HS-27A (cell line): ENCODE measurements at places on chromosomes 7 and 10.

GRCh38 chr10:22750131-22750530, 35.8 kb upstream of the PIP4K2A start:
- DNase-seq, result no peak

DNA sequence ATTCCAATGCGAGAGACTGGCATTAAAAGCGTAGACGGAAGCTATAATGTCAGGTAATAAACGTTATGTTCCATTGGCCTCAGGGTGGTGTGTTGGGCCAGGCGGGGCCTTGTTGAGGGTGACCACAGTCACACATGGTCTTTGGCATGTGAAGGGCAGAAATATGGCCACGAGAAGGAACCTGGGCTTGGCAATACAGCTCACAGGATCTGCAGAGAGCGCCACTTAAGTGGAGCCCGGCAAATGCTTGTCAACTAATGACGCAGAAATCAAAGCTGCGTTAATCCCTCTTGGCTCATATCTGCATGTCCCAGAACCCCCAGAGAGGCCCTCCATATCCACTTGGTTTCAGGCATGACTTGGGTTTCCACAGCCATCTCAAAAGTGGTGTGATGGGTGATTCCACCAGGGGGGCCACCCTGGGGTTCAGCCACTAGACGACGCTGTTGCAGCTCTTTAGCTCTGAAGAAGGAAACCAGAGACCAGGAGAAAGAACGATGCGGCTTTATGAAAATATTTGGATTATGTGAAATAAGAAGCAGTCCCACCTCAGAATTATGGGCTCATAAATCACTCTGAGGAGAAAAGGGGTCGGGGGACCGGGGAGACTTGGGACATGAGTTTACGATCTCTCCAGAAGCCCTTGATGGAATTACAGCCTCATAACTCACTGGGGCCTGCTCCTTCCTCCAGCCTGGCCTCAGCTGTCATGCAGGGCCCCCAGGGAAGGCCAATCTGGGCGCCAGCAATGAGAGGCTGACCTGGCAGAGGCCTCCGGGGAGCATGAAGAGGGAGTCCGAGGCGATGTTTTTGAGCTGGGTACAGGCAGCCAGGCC, 462.5 kb downstream of the PLXNA4 start:
- DNase-seq, result no peak

GRCh38 chr10:114751856-114752255, 69.7 kb upstream of the FHIP2A start:
- DNase-seq, result no peak

DNA sequence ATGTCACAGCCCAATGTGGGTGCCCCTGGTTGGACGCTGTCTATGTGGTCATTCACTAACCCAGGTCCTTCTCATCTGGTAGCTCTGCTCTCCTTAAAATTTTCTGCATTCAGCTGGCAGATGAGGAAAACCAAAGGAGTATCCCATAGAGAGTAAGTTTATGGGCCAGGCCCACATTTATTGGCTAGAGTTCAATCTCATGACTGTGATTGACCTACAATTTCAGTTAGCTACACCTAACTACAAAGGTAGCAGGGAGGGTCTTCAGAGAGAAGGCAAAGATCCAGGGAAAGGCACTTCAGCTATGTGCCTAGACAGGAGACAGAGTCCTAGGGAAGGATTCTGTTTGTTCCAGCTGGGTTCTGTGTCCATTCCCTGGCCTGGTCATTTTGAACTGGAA, 23.7 kb upstream of the PPIF start:
- no peak for DNase-seq

DNA sequence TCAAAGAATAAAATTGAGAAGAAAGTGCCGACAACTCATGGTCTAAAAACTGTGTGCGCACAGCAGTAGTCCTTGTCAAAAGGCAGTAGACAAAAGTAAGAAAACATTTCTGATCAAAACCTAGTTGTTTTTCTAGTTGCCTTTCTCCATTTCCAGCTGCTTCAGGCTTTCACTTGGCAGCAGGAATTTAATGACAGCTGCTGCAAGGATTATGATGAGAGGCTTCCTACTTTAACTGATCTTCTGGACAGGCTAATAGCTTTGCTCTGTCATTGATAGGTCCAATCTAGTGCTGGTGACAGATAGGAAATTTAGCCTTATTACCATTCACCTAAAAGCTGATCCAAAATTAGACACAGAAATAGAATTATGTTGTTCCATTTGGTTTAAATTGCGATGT, 110.7 kb upstream of the SEMA3C start:
- no peak for DNase-seq

DNA sequence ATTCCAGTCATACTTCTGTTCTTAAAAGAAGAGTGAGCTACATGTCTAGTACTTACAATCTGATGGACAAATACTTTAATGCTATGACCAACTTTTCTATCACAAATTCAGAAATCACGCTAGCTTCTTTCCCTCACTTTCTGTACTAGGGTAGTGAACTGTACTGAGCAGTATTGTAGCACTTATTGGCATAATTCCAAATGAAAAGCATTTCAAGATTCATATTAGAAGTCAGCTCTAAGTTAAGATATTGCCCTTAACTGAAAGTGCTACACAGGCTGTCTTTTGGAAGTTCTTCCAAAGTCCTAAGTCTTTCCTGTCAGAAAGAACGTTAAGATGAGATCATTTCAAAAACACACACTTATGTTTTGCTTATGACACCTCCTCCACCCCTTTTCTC, 13.4 kb downstream of the P4HA1 start:
- no peak for DNase-seq

- DNase-seq, result no peak
These were observed 230.5 kb downstream of the TCF7L2 start for GRCh38 chr10:113180401-113181154.

- DNase-seq, result no peak
These were observed 17.0 kb downstream of the CHST12 start for GRCh38 chr7:2420216-2420933.

- peak; percentile 1 for DNase-seq
These were observed 186.8 kb downstream of the USP6NL start for GRCh38 chr10:11424456-11425295.

- no peak for DNase-seq
These were observed 78.1 kb downstream of the ARL4A start for GRCh38 chr7:12765431-12766100.

- no peak for DNase-seq
These were observed 138.0 kb downstream of the PTPN20 start for GRCh38 chr10:47049056-47049851.

- no peak for DNase-seq
These were observed 76.2 kb downstream of the VIPR2 start for GRCh38 chr7:159068488-159068811.

DNA sequence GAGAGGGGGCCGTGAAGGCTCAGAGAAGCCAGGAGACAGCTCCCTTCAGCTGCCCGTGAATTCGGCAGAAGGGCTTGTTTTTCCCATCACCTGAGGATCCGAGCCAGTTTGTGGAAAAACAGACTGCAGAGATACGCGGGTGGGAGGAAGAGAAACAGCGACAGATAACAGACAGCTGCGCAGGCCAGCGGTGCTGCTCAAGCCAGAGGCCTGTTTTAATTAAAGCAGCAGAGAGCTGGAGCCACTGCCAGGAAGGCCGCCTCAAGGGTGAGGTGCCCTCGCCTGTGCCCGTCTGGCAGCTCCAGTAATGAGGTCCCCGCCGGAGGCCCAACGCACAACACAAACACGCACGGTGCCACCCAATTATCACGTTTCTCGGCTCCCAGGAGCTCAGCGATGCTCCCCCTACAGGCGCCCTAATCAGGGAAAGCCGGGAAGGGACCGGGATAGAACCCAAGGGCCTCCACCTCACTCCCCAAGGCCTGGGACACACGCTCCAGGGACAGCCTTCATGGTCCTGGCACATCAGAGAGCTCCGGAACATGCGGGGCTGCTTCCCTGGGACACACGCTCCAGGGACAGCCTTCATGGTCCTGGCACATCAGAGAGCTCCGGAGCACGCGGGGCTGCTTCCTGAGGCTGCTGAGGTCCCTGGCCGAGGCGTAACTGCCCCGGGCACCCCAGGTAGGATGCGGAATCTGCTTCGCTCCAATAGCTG, 60.6 kb upstream of the DNAAF5 start:
- no peak for DNase-seq

GRCh38 chr7:98295467-98296192, 14.1 kb downstream of the BRI3 start:
- no peak for DNase-seq

GRCh38 chr10:28411648-28412047, 108.8 kb upstream of the MPP7 start:
- DNase-seq, result no peak

DNA sequence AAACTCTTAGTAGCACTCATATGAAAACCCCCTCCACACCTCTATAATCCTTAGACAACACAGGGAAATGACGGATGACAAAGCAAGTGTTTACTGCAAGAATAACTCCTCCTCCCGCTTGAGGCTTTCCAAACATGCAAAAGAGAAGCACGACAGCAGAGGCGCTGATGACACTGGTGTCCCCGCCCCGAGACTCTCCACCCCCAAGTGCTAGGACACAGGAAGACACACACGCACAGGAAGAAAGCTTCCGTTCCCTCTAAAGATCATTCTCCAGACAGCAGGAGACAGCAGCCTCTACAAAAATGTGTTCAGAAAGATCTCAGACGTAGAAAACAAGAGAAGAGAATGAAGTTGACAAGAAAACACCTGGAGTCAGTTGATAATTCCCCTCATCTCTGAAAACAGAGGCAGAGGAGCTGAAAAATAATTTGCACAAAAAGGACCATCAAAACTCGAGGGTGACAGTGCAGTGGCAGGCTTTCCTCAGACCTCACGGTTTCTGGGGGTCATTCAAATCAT, 90.2 kb downstream of the DLG5 start:
- no peak for DNase-seq

- DNase-seq, result no peak
These were observed 53.0 kb downstream of the GSDME start for GRCh38 chr7:24704311-24704710.

DNA sequence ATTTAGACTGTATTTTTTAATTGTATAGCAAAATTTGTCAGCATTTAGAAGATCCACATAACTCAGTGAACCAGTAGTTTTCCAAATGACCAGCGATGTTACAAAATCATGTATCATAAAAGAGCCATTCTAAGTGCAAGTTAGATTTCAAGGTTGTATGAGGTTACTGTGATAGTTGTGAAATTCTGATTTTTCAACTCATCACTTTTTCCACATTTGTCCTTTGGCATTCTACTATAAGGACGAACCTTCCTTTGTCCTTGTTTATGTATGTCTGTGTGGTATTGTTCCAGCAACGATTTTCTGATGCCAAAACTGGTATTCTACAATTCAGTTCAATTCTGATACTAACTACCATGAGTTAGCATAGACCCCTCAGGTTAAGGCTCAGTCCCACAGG, 64.2 kb downstream of the TAX1BP1 start:
- no peak for DNase-seq

GRCh38 chr7:70833726-70834125, 298.2 kb upstream of the GALNT17 start:
- no peak for DNase-seq

GRCh38 chr7:29852457-29852856, 46.1 kb downstream of the WIPF3 start:
- no peak for DNase-seq

GRCh38 chr10:35751347-35751746, 109.3 kb upstream of the FZD8 start:
- no peak for DNase-seq

GRCh38 chr7:32858648-32859047, 32.9 kb downstream of the KBTBD2 start:
- DNase-seq, result no peak

- no peak for DNase-seq
These were observed 297.4 kb upstream of the GLI3 start for GRCh38 chr7:42534441-42534840.

DNA sequence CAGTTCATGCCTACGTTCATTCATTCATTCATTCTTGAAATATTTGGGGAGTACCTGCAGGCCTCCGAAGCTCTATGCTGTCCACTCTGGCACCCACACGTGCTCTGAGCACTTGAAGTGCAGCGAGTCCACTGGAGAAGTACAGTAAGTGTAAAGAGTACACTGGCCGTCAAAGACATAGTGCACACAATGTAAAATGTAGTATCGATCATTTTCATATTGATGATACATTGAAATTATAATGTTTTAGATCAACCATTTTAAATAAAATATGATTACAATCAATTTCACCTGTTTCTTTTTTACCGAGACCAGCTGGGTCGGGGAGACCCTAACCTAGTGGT, 37.0 kb upstream of the PURB start:
- no peak for DNase-seq

DNA sequence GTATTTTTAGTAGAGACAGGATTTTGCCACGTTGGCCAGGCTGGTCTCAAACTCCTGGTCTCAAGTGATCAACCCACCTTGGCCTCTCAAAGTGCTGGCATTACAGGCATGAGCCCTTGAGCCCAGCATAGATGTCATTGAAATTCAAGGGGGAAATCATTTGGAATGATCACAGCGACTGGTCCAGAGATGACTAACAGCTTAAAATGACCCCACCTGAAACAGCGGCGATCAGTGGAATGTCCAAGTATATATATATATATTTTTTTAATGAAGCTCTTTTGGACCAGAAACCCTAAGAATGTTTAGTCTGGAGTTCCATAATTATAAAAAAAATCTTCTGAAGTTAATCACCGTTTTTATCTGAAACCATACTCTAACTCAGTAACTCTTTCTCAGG, 12.5 kb upstream of the AKR1E2 start:
- DNase-seq, result no peak

DNA sequence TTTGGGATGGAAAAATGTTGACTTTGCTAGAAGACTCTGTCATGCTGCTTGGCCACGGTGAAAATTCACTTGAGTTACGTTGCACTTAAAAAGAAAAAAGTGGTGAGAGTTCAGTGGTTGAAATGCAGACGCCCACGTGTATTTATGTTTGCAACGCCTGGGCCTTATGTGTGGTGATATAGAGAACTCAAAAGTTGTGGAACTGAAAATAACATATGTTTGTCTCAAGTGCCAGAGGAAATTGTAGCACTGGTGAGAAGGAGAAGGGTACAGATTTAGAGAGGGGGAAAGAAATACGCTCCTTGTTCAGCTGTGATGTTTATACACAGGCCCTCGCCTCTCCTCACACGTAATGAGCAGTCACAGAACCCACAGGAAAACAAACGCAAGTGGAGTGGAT, 73.6 kb downstream of the EMX2 start:
- DNase-seq, result no peak

DNA sequence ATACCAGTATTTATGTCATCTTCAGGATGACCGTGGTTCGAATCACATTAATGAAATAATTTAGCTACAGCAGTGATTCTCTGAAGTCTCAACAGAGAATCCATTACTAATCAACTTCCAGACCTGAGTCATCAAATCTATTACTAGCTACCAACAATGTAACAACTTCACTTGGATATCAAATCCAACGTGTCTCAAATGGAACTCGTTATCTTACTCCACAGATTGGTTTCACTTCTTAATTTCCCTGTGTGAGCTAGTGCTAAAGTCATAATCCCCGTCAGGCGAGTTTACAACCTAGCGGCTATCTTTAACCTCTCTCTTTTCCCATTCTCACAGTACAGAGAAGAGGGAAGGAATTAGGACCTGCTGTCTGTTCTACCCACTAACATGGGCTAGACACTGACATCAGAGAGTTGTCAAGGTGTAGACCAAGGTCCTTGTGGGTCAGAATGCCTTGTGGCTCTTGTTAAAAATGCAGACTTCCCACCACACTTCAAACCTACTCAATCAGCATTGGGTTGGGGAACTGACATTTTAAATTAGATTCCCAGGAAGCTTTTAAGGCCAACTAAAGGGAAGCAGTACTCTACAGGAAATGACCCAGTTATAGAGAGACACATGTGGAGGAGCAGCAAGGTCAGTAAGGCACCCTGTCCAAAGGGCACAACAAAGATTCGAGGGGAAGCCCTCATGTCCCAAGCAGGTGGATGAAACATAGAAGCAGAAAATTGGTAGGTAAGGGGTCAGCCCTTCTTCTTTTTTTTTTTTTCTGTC, 57.3 kb upstream of the GSAP start:
- no peak for DNase-seq

- peak; percentile 69 for DNase-seq
These were observed 23.3 kb downstream of the YAE1 start for GRCh38 chr7:39589323-39590111.
